Inflammatory macrophage (primary cell): ENCODE measurements at places on chromosomes 12 and 14.

- no peak for DNase-seq
Measured at GRCh38 chr14:66163023-66163422, 323.1 kb upstream of the CCDC196 start.

GRCh38 chr14:48560421-48560820 is 885.0 kb upstream of the MDGA2 start:
- DNase-seq: no peak

DNA sequence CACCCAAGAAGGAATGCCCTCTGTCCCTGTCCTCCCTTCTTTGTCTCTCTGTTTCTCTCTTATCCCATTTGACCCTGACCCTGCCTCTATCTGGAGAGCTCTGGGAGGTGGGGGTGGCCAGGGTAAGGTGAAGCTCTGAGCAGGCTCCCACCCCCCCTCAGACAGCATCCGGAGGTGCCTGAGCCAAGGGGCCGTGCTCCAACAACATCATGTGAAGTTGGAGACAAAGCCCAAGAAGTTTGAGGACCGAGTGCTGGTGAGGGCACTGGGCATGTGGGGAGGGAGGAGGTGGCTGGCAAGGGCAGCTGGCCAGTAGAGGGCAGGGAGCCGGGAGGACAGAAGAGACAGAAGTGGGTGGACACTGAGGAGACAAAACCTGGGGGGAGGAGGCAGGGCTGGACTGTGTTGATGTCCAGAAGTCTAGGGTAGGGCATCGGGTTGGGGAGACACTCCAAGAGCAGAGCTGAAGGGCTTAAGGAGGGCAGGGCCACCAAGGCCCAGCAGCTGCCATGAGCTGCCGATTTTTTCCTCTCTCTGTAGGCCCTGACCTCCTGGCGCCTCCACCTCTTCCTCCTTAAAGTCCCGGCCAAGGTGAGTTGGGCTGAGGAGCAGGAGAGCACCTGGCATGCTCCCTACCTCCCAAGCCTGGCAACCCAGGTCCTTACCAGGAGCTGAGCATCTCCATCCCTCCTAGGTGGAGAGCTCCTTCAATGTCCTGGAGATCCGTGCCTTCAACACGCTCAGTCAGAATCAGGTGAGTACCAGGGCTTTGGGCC is 1.9 kb downstream of the CARMIL3 start:
- DNase-seq: no peak

- peak; percentile 54 for DNase-seq
Measured at GRCh38 chr12:122980183-122981035, at the start of gene ARL6IP4. Gene ARL6IP4, plus strand, starts transcription at chr12:122980681. Its CDS starts 459 bp downstream, at chr12:122981140.

GRCh38 chr12:111221062-111222026 is 147.6 kb downstream of the PHETA1 start:
- peak; percentile 87 for DNase-seq

- peak; percentile 36 for DNase-seq
Measured at GRCh38 chr14:89264196-89264800, 152.7 kb downstream of the FOXN3 start.

DNA sequence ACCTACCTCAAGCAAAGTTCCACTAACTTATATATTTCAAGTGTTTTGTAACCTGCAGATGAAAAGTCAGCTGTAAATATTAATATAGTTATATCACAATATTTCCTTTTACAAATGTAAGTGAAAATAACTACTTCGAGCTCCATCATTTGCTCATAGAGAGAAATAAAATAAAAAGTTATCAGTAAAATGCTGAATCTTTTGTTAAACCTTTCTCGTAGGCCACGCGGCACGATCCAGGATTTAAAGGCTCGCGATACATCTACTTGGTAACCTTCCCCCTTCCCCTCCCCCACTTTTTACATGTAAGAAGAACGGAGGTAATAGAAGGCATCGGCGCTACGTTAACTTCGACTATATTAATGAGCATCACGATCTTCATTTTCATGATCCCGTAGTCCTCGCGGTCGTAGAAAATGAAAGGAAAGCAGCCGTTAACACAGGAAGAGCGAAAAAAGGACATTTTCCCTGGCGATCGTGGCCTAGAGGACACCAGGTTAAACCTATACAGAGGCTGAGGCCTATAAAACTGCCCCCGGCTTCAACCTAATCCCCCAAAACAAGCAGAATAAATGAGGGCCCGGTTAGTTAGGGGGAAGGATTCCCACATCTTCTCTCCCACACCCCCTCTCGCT is 508 bp downstream of the HNRNPC start:
- peak; percentile 48 for DNase-seq
